Activated naive CD8-positive, alpha-beta T cell treated with anti-CD3 and anti-CD28 coated beads, Interleukin-2, amount 10 ng/mL, durations not matched to agents 7 days and 5 days (primary cell): ENCODE measurements at places on chromosomes 2 and 18.
A peak's percentile ranks its signal among the peaks of the same experiment; 100 is the strongest.

DNA sequence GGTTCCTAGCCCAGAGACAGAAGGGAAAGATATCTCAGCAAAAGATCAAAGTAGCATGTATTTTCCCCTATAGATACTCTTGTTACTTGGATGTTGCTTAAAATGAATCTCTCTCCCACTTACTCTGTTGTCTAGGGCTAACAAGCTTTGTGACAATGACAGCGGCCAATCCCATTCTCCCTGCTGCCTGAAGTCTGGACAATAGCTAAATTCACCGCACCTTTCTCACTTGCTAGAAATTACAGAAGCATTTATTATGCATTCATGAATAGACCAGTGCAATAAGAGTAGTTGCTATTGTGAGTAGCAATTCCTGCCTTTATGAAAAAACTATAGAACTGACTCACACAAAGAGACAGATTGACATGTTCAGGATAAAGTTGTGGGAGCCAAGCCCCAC, 42.2 kb upstream of the ZC3H15 start:
- no peak for DNase-seq
- H3K27me3 ChIP-seq, result no peaks in the 10 kb centered on the region
- no peaks in the 10 kb centered on the region for H3K4me1 ChIP-seq
- H3K36me3 ChIP-seq, result peaks cover 8% of the 10 kb centered on the region
- H3K27ac ChIP-seq, result no peak overlapping the region

DNA sequence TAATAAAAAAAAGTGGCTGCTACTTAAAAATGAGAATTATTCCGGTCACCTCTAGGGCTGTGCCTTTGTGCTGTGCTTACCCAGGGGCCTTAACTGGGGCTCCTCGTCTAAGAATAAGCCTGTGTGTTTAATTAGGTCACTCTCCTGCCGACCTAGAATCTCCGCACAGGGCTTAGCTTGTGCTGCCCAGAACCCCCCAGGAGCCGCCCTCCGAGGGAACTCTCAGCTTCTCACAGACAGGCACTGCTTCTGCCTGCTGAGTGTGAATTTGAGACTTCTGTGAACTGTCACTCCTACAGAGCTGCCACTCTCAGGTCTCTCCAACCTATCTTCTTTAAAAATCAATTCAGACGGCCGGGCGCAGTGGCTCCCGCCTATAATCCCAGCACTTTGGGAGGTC, 11.9 kb upstream of the NT5DC4 start:
- H3K4me3 ChIP-seq, result no peak overlapping the region
- peaks cover 46% of the 10 kb centered on the region for H3K27me3 ChIP-seq
- no peak for DNase-seq
- no peak overlapping the region for H3K27ac ChIP-seq
- H3K4me1 ChIP-seq, result peaks cover 35% of the 10 kb centered on the region
- H3K36me3 ChIP-seq, result peaks cover 2% of the 10 kb centered on the region

DNA sequence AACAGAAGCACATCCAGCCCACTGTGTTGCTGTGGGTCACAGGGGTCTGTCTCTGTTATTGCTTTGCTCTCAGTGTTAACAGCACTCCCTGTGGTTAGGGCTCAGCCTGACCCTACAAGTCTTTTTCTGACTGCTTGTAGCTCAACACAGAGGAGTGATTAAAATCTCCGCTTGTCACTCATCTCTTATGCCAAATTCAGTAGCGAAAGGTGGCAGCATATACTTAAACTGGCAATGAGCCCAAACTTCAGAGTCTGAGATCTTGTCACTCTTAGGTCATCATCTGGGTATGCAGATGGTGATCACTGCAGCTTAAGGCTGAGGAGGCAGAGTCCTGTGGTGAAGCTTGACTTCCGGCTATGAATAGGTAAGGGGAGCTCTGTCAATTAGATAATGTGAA, 63.3 kb upstream of the CSRNP3 start:
- H3K27ac ChIP-seq, result no peak overlapping the region
- peaks cover 2% of the 10 kb centered on the region for H3K4me1 ChIP-seq
- peaks cover 13% of the 10 kb centered on the region for H3K27me3 ChIP-seq
- no peak for DNase-seq
- no peak overlapping the region for H3K4me3 ChIP-seq

- no peak overlapping the region for H3K27ac ChIP-seq
- no peak overlapping the region for H3K4me3 ChIP-seq
- H3K36me3 ChIP-seq, result no peaks in the 10 kb centered on the region
- no peak for DNase-seq
Measured at GRCh38 chr2:26621469-26622199, 19.5 kb downstream of the CIB4 start.

GRCh38 chr2:143468341-143468888, 339.2 kb downstream of the ARHGAP15 start:
- H3K36me3 ChIP-seq, result peaks cover 29% of the 10 kb centered on the region
- no peak overlapping the region for H3K4me3 ChIP-seq
- H3K27me3 ChIP-seq, result no peaks in the 10 kb centered on the region
- no peak overlapping the region for H3K27ac ChIP-seq

- H3K4me1 ChIP-seq, result peaks cover 44% of the 10 kb centered on the region
- no peaks in the 10 kb centered on the region for H3K27me3 ChIP-seq
- no peak for DNase-seq
- H3K4me3 ChIP-seq, result peak overlapping the region; percentile 89
Measured at GRCh38 chr2:69828938-69829255, 563 bp upstream of the GMCL1 start.

DNA sequence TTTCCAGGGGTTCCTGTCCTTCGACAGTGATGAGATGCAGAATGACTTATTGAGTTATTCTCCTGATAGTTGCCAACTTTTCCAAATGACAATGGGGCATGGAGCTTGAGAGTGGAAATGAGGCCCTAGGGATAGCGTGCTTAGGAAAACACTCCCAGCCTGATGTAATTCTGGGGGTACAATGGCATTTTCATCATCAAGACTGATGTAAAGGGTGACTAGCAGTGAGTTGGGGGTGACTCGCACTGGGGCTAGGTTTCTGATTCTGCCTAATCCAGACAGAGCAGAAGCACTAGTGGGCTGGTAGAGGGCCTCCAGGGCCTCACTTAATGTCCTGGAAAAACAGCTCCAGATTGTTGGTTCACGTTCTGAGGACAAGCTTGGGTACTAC, 34.0 kb upstream of the IL37 start:
- H3K4me1 ChIP-seq, result peaks cover 12% of the 10 kb centered on the region
- DNase-seq, result no peak
- H3K27me3 ChIP-seq, result peaks cover 23% of the 10 kb centered on the region
- H3K27ac ChIP-seq, result no peak overlapping the region
- H3K4me3 ChIP-seq, result no peak overlapping the region
- H3K36me3 ChIP-seq, result no peaks in the 10 kb centered on the region

- peaks cover 5% of the 10 kb centered on the region for H3K36me3 ChIP-seq
- no peak overlapping the region for H3K27ac ChIP-seq
- peaks cover 80% of the 10 kb centered on the region for H3K27me3 ChIP-seq
- peaks cover 49% of the 10 kb centered on the region for H3K4me1 ChIP-seq
Measured at GRCh38 chr2:63049970-63050333, 678 bp upstream of the OTX1 start.

GRCh38 chr18:50473881-50474280, 86.0 kb upstream of the MAPK4 start:
- no peak overlapping the region for H3K4me3 ChIP-seq
- H3K36me3 ChIP-seq, result no peaks in the 10 kb centered on the region
- no peak overlapping the region for H3K27ac ChIP-seq
- H3K27me3 ChIP-seq, result peaks cover 12% of the 10 kb centered on the region
- H3K4me1 ChIP-seq, result no peaks in the 10 kb centered on the region

GRCh38 chr2:42296226-42296625, 64.8 kb downstream of the COX7A2L start:
- peaks cover 34% of the 10 kb centered on the region for H3K4me1 ChIP-seq
- DNase-seq, result no peak
- H3K27ac ChIP-seq, result peak overlapping the region; percentile 72
- H3K36me3 ChIP-seq, result peaks cover 67% of the 10 kb centered on the region
- H3K4me3 ChIP-seq, result peak overlapping the region; percentile 28
- no peaks in the 10 kb centered on the region for H3K27me3 ChIP-seq

GRCh38 chr2:176205126-176205525, 16.7 kb downstream of the HOXD1 start:
- H3K4me1 ChIP-seq, result no peaks in the 10 kb centered on the region
- H3K27ac ChIP-seq, result no peak overlapping the region
- no peaks in the 10 kb centered on the region for H3K36me3 ChIP-seq

DNA sequence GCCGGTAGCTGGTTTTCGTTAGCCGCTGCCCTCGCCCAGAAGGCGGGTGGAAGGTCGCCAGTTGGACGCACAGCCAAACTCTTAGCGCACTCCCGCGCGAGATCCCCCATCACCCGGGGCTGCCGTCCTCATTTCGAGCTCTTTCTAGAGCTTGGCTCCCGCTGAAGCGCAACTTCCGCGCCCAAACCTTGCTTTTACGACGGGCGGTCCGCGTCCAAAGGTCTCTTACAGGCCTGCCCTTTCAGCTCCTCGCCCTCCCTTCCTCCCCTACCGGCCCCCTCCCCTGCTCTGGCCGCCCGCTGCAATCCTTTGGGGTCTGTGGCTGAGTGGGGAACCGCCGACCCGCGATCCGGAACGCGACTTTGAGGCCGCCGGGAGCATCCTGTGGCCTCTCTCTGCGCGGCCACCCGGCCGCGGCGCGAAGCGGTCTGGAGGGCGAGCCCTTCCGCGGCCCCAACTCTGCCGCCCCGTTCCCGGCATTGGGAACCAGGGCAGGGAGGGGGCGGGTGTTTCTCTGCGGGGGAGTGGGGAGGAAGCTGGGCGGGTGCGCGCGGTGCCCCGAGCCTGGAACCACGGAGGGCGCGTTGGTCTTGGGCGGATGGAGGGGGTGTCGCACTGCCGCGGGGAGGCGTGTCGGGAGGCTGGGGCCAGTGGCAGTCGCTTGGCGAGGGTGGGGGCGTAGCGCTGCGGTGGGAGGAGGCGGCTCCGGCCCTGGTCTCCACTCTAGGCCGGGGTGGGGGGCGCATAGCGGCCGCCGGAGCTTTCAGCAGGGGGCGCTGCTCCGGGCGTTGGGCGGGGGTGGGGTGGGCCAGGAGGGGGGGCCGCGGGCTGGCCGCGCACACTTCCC, at the start of gene GDF7:
GDF7 (plus strand) TSS at position 841 of the 847 bp plus-strand sequence. CDS start 96 bp downstream, outside the sequence.
- no peak within 1 kb of the TSS for H3K27ac ChIP-seq
- DNase-seq, result no peak
- peaks cover 83% of the 10 kb centered on the region for H3K27me3 ChIP-seq
- no peaks in the 10 kb centered on the region for H3K36me3 ChIP-seq

- no peaks in the 10 kb centered on the region for H3K27me3 ChIP-seq
- no peak overlapping the region for H3K27ac ChIP-seq
- no peak overlapping the region for H3K4me3 ChIP-seq
- no peaks in the 10 kb centered on the region for H3K4me1 ChIP-seq
Measured at GRCh38 chr2:117614823-117615534, 199.5 kb upstream of the DDX18 start.
